ENCODE measurements at places on chromosomes 13 and 19. TPM values are rescaled to one million over a fixed set of nuclear protein-coding genes. Genes with fewer than 3 reads are reported as not detected.

The URAD gene
- not detected for total RNA-seq

The MCF2L gene
- 2.4 TPM for total RNA-seq

The ZNF304 gene
- 7.2 TPM for total RNA-seq

DNA sequence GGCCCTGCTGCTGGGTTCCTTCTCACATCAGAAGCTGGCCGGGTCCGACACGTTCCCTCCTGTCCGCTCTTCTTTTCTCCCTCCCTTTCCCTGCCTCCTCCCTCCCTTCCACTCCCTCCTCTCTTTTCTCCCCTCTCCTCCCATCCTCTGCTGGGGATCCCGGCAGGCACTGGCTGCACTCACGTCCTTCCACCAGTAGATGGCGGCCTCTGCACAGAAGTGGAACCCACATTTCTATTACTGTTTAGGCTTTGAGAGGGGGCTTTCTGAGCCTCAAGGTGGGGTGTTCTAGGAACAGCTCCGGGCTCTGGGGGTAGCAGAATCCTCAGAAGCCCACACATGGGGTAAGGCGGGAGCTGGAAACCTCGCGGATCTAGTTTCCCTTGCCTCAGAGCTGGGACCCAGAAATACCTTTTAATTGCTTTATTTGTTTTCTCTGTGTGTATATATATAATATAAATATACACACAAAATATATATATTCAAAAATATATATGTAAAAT lies 294.2 kb downstream of the ZNF536 start:
- DNase-seq: no peak

DNA sequence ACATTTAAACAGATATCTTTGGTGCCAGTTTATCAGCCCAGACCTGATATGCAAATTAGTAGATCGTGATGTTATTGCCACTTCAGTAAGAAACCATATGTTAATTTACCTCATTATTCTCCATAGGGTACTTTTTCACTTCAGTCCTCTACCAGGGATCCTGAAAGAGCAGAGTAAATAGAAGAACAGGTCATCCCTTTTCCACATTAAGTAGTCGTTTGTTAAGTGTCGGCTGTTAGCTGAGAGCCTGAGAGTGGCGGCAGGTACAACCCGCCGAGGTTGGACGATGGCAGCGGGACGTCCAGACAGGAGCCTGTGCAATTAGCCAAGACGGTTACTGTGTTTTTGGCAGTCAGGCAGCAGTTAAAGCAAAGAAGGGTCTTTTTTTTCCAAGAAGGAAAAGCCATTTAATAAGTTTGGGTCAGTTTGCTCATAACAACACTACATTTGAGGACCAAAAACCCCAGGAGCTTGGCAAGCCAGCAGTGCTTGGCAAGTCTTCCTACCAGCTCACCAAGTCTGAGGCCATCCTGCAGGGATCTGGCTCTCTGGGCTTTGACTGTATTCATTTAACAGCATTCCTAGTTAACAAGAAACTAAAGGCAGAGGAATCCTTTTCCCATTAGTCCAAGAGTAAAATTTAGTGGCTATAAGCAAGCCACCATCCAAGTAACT lies 231.8 kb downstream of the SHISA2 start:
- DNase-seq: no peak

DNA sequence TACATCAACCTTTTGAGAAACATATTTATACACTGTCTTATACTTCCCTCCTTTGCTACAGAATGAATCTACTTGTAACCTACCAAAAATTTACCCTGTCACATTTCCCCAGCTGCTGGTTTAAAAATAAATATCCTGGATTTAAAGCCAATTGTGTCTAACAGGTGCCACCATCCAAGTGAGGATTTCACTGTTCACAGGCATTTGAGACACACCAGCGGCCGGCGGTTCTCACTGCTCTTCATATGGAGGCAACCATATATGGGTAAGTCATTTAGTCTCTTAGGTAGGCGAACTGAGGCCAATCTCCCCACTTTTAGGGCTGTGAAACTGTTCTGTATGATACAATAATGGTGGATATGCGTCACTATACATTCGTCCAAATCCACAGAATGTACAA lies 26.2 kb downstream of the SLC25A30 start:
- DNase-seq: no peak

The GSX1 gene
- not detected for total RNA-seq

DNA sequence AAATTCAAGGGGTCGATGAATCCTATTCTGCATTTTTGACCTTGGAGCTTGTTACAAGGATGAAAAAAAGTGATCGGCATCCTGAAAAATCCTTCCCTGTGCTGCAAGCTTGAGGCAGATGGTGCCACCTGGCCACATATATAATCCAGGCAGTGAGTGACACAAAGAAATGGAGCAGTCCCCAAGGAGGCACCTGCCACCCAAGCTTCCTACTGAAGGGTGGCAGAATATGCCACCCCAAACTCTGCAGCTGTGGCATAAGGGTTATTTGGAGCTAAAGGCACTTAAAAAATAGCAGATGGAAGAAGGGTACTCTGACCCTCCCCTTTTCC lies 15.4 kb downstream of the TMEM272 start:
- no peak for DNase-seq

DNA sequence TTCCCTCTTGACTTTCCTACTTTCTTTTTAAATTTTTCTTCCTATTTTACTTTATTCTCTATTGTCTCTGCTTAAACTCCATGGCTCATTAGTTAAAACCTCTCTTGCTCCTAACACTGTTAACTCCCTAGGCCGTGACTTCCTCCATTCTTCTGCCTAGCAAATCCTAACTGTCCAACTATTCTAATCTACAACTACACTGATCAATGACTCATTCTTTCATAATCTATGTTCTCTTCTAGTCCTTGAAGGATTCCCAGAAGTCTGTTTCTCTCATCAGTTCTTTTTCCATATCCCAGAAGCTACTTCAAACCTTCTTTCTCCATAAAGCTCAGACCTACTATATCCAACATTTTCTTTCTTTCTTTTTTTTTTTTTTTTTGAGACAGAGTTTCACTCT lies 66.9 kb downstream of the MICU2 start:
- DNase-seq: no peak

GRCh38 chr13:34064456-34065205 lies 246.7 kb downstream of the RFC3 start:
- DNase-seq: no peak

All from glomerular endothelial cell (primary cell).